ENCODE measurements at places on chromosomes 11 and 22. TPM values are rescaled to one million over a fixed set of nuclear protein-coding genes. Genes with fewer than 3 reads are reported as not detected.

PNPLA3 gene
- 1.3 TPM for total RNA-seq

OR2D2 gene
- total RNA-seq: 0.70 TPM

SLC16A8 gene
- 2.2 TPM for total RNA-seq

MAJIN gene
- 0.70 TPM for total RNA-seq

ACTN3 gene
- total RNA-seq: 37.8 TPM

OR8K1 gene
- not detected for total RNA-seq

BAIAP2L2 gene
- total RNA-seq: 4.5 TPM

OR10A4 gene
- not detected for total RNA-seq

SGSM1 gene
- 3.4 TPM for total RNA-seq

BBOX1 gene
- 12.7 TPM for total RNA-seq

ELFN2 gene
- 1.5 TPM for total RNA-seq

KCNJ1 gene
- 120 TPM for total RNA-seq

DUSP8 gene
- 4.3 TPM for total RNA-seq

BIK gene
- total RNA-seq: 1.1 TPM

IL10RA gene
- total RNA-seq: 12.3 TPM

SAA1 gene
- not detected for total RNA-seq

ARHGAP8 gene
- total RNA-seq: 14.8 TPM

ANKK1 gene
- 0.47 TPM for total RNA-seq

MYOD1 gene
- total RNA-seq: 11.8 TPM

SLC29A2 gene
- 10.5 TPM for total RNA-seq

NLRP14 gene
- 0.99 TPM for total RNA-seq

GP1BB gene
- total RNA-seq: 16.9 TPM
